GOT3 (cell line): ENCODE measurements at places on chromosomes 11 and 22.
A peak's percentile ranks its signal among the peaks of the same experiment; 100 is the strongest.

GRCh38 chr11:106471276-106471675, 393.8 kb downstream of the AASDHPPT start:
- no peak for DNase-seq

GRCh38 chr11:111450480-111451320, 61.5 kb downstream of the BTG4 start:
- DNase-seq: no peak

DNA sequence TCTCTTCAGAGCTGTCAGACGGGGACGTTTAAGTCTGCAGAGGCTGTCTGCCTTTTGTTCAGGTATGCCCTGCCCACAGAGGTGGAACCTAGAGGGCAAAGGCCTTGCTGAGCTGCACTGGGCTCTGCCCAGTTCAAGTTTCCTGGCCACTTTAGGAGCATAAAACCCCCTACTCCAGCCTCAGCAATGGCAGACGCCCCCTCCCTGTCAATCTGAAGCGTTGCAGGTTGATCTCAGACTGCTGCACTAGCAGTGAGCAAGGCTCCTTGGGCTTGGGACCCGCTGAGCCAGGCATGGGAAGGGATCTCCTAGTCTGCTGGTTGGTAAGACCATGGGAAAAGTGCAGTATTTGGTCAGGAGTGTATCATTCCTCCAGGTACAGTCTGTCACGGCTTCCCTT, 66.6 kb upstream of the TP53I11 start:
- DNase-seq: no peak

DNA sequence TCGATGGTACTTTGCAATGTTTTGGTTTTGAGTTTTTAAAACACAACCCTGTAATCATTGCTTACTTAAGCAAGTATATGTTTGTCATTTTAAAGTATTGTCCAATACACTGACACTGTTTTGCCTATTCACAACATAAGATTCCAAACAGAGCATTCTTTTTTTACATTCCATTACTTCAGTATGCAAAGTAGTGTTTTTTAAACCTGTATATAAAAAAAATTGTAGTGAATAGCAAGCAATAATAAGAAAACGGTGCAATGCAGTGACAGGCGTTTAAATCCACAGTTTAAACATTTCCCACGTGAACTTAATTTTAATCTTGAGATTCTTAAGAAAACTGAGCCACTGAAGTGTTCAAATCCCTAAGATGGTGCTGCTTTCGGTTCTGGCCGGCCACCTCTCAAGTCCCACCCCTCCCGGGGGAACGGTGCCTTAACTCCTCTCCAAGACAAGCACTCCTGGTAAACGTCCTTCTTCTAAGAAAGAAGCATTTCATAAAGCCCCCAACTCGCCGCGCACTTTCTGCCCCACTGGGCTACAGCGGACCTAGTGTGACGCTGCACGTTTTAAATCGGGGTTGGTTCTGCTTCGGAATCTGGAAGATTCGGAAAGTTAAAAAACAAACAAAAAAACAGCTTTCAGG, 2.9 kb downstream of the PGR start:
- DNase-seq: no peak

- DNase-seq: no peak
These were observed 51.6 kb downstream of the CERK start for GRCh38 chr22:46686221-46687047.

DNA sequence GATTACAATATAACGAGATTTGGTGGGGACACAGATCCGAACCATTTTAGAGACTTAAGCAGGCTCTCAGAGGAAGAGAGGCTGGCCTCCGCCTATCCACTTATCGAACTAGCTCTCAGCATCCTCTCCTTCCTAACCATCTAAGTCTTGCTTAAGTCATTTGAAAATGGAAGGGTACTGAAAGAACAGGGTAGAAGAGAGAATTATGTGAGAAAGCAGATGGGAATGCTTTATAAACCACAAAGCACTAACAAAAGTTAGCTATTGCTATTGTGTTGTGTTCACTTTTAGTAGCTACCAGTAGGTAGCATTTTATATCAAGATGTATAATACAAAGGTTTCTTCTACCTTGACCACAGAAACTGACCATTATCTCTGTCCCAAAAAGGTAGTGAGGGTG, 153.4 kb upstream of the CADM1 start:
- DNase-seq: no peak

GRCh38 chr11:28708075-28708474, 599.9 kb downstream of the METTL15 start:
- no peak for DNase-seq

DNA sequence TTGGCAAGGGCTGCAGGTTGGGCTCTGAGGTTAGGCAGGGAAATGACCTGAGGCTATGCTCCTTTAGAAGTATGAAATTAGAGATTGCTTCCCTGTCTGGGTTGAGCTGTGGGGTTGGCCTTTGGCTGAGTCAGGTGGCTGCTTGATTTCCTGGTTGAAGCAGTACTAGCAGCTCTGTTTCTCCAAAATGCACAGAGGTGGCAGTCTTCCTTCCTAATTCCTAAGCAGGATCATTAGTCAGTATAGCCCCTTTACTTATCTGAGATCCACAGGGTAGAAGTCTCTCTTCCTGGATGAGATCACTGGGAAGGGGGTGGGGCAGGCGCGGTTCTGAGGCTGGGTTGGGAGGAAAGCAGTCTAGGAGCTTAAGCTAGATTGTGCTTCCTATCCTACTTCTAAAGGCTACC, 1917.5 kb downstream of the LRRC4C start:
- DNase-seq: no peak

DNA sequence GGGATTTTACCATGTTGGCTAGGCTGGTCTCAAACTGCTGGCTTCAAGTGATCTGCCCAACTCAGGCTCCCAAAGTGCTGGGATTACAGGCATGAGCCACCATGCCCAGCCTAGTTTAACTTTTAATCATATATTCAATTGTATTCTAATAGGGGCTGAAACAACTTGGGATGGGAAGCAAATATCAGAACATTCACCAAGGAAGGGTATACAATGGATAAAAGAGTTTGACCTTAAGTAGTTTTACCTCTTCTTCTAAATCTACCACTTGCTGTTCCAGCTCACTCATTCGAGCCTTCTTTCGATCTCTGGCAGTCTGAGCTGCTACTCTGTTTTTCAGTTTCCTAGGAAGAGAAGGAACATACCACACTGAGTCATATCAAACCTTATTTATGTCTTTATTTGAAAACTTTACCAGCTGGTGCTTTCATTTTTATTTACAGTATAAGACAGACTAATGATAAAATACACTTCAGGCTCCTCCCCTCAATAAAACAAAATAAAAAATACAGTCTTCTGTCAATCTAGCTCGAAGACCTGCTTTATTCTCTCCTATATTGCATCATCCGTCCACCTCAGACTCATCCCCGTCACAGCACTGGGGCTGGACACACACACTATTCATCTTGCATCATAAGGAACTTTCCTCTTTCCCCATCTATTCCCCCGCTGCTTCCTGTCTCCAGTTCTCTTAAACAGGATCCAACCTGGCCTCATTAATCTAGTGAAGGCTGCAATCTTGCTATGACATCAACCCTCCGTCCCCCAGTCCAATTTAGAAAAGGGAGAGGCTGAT, 1.4 kb downstream of the XBP1 start:
- peak; percentile 23 for DNase-seq
